ENCODE measurements at places on chromosomes 1 and 21.

DNA sequence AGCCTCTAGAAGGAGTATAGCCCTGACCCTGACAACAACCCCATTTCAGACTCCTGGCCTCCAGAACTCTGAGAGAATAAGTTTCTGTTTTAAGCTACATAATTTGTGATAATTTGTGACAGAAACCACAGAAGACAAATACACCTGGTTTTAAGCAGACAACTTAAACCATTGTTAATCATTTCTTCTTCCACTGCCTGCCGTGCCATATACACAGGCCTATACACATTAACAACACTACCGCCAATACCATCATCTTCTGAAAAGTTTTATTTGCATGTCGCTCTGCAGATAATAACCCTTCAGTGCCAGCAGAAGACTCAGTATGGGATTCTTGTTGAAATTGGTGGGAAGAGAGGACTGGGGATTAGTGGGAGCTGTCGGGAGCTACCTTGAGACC is 39.9 kb upstream of the KRTAP19-8 start:
- no peak for DNase-seq

GRCh38 chr21:33572350-33572749 is 16.1 kb downstream of the DONSON start:
- DNase-seq, result no peak

- DNase-seq, result no peak
Measured at GRCh38 chr1:61670445-61670844, 54.5 kb downstream of the TM2D1 start.

DNA sequence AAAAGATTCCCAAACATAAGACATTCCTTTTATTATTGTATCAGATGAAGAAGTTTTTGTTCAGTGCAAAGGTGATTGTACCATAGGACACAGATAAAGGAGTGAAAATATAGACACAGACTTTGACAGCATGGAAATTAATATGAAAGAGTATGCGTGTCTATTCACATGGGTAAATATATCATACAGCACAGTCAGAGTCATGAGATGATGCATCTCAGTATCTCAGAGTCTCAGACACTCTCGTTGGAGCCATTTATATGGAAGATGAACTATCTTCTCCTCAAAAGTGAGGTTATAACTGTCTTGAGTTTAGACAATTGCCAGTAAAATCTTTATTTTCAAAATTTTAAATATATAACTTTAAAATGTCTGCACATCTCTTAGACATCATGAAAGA is 158.4 kb upstream of the C8B start:
- DNase-seq, result no peak

DNA sequence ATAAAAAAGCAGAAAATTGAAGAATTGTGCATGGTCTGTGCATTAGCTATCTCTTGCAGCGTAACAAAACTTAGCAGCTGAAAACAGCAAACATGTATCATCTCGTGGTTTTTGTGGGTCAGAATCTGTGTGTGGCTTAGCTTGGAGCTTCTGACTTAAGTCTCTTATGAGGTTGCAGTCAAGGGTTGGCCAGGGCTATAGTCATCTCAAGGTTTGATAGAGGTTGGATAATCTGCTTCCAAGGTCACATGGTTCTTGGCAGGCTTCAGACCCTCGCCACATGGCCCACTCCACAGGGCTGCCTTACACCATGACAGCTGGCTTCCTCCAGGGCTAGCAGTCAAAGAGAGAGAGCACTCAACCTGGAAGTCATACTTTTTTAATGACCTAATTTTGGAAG is 35.9 kb downstream of the CNST start:
- no peak for DNase-seq

DNA sequence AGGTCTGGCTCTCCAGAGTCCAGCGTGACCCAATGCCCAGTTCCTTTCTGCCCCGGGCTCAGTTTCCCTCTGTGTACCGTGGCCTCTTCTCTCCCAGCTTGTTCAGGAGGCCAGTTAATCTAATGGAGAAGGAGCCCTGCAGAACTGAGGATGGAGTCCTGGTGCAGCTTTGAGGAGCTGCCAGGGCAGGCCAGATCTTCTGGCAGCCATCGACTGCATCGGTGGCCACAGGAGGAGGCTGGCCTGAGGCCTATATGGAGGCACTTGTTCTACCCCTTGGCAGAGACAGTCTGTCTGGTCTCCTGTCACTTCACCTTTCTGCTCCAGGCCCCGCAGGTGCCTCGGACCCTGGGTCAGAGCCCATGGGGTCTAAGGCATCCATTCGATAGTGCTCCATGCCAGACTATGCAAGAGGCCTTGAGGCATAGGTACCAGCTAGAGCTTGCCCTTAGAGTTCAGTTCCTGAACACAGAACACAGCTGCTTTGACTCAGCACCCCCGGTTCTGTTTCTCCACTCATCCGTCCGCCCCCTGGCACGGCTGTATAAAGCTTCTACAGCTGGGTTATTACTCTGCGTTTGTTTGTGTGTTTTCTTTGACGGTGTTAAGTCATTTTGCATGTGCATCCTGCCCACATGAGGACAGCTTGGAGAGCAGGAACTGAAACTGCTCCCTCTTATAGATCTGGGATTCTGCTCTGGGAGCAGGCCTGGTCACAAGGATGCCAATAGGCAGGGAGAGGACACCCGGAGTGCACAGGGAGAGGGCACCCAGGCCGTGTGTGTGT is 18.5 kb upstream of the LRRN2 start:
- no peak for DNase-seq

DNA sequence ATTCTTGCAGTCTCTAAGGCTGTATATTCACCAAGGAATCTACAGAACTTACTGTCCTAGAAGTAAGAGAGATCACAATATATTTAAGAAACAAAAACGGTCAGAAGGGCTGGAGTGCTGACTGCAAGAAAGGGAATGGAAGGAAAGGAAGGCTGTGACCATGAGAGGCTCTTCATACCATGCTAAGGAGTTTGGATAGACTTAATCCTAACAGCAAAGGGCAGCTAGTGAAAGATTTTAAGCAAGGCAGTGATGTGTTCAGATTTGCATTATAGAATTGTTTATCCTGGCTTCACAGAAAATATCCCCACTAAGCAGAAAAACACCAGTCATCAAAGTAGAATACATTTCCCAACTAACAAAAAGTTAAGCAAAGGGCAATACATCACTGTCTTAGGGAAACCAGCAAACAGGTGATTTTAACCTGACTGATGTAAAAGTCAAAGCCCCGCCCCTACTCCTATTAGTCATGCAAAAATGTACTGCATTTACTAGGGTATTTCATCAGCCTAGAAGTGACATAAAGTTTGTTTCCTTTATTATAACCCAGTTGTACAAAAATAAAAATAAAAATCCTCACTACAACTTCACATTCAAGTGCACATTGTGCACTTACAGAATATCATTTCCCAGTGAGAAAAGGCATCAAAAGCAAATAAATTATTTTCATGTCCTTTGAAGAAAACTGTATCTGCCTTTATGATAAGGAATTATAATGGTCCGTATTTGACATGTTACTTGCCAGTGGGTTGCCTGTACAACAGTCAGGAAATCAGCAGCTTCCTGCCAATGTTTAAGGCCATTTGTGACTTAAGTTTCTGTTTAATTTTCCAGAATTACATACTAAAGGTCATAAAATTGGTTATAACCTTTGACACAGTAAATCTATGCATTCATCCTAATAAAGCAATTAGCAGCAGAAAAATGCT is 17.2 kb downstream of the JAK1 start:
- peak; percentile 40 for DNase-seq

Data from activated naive CD8-positive, alpha-beta T cell treated with anti-CD3 and anti-CD28 coated beads for 36 hours (primary cell).